Urinary bladder (tissue), 4 donors: ENCODE measurements at places on chromosomes 3 and 15. TPM values are rescaled to one million over a fixed set of nuclear protein-coding genes. Genes with fewer than 3 reads are reported as not detected.

The DENND6A gene
- 68.3 TPM for total RNA-seq

The AQP9 gene
- 0.85 TPM for total RNA-seq

The HOMER2 gene
- total RNA-seq, result 8.9 TPM

The FBXL2 gene
- total RNA-seq, result 15.1 TPM

The DNAJA4 gene
- total RNA-seq, result 23.4 TPM

DNA sequence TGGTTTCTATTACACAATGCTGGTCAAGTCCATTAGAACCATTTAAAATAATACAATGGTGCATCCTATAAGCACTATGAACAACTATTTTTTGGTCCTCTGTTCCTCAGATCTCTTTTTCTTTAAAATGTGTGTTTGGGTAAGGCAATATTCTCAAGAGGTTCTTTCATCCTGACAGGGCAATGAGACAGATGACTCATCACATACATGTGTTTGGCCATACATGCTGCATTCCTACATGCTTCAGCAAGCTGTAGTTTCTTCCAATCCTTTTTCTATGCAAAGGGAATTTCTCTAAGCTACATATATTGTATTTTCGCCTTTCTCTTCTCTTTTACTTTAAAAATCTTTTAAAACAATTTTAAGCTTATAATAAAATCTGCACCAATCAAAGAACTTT, 52.7 kb downstream of the OTOL1 start:
- DNase-seq, result no peak

DNA sequence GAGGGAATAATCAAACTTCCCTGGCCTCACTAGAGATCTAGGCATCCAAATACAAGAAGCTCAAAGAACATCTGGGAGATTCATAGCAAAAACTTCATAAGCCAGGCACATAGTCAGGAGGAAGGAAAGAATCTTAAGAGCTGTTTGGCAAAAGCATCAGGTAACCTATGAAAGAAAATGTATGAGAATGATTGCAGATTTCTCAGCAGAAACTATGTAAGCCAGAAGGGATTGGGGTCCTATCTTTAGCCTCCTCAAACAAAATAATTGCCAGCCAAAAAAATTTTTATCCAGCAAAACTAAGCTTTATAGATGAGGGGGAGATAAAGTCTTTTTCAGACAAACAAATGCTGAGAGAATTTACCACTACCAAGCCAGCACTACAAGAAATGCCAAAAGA, 1036.3 kb downstream of the TBL1XR1 start:
- no peak for DNase-seq

DNA sequence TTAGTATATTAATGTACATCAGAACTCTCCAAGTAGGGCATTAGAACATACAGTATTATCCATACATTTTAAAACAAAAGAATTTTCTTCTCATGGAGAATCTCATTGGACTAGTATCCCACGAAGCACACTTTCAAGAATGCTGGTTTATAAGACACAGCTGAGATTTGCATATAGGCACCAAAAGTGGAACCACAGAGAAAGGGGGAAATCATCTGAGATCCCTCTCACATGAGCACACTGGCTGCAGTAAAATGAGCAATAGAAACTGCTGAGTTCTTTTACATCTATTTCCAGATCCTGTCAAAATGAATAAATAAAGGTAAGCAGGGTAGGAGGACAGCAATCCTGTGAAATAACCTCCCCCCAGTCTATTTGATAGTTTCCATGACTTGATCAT, 665.3 kb downstream of the FHIT start:
- no peak for DNase-seq

- no peak for DNase-seq
These were observed 11.2 kb downstream of the CYP8B1 start for GRCh38 chr3:42864321-42864950.

GRCh38 chr3:109387201-109387600, 49.9 kb upstream of the DPPA4 start:
- DNase-seq, result no peak

GRCh38 chr15:31953478-31953877, 76.8 kb upstream of the CHRNA7 start:
- no peak for DNase-seq

DNA sequence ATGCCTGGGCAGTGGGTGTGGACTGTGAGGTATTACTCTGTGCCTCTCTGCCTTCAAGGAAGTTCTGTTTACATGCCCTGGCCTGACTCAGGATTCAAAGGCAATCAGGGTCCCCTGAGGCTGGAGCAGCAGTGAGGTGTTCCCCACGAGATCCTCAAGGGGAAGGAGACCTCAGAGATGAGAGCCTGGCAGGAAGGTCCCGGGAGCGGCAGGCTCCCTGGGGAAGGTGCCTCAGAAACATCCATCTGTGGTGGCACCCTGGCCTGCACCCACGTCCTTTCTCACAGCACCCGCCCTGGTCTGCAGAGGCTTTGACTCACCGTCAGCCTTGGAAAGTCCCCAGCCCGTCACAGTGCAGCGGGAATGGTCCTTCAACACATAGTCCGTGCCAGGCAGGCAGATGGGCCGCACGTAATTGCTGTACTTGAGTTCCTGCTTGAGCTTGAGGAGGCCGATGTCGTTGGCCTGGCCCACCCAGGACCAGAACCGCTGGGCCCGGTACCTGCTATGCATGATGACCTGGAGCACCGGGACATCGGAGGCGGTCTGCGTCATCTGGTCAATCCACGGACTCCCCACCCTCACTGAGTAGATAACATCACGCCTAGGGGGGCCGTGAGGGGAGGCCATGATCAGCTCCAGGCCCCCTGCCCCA, 3.6 kb downstream of the PRSS50 start:
- DNase-seq, result no peak

GRCh38 chr3:151856118-151856517, 17.3 kb upstream of the SUCNR1 start:
- no peak for DNase-seq

DNA sequence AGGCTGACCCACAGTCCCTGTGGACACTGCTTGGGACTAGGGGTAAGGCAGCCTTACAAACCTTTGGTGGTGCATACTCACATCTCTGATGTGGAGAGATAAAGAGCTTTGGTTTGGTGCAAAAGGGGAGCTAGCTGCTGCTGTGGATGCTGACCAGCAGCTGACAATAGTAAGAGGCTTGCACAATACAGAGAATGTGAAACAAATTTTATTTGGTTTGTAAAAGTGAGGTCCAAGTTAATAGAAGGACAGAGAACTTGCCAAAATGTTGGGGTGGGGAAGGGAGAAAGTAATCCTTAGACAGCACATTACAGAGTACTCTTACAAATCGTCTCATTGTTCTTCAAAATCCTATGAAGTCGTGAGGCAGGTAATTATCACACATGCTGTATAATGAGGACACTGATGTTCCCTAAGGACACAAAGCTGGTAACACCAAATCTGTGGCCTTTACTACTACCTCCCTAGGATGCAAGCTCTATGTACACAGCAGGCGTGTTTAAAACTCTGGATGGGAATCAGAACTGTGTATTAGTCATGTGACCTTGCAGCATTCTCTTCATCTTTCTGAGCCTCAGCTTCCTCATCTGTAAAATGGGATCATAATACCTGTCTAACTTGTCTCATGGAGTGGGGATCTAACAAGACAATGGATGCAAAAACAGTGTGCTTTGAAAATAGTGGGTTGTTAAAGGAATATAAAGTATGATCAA, 21.6 kb downstream of the ARHGAP31 start:
- DNase-seq, result no peak

DNA sequence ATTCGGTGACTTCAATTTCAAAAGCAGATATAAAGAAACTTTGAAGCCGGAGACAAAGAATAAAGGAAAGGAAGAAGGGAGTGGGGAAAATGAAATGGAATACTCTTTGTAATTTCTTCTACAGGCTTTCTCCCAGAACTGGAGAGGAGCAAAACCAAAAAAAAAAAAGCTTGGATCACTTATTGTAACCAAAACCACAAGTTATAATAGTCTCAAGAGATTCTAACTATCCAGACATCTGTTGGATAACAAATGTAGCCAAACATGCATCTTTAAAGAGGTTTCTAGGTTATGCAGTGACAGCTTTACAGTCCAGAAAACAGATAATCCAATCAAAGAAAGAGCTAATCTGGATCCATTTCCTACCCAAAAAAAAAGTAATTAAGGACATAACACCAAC, 36.2 kb downstream of the VGLL3 start:
- no peak for DNase-seq

- DNase-seq, result no peak
These were observed 26.4 kb upstream of the GABPB1 start for GRCh38 chr15:50381438-50381837.

- no peak for DNase-seq
These were observed 3.4 kb upstream of the DISP2 start for GRCh38 chr15:40354408-40355171.
